ENCODE measurements at places on chromosomes 12 and 14.

DNA sequence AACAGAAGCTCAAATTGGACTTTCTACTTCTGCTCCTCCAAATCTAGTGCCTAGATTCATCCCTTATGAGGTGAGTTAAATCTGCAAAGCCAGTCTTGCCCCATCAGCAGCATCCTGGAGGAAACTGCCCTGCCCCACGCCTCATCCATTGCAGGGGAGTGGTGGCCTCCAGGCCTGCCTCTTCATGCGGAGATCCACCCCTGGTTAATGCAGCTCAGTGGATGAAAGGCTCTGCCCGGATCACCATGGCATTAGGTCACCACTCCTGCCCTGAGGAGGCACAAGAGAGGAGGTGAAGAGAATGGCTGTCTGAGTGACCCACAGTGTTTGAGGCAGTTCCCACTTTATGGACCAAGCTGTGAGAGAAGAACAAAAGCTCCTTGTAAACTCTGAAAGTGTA lies 218.1 kb downstream of the C12orf75 start:
- no peak for DNase-seq

DNA sequence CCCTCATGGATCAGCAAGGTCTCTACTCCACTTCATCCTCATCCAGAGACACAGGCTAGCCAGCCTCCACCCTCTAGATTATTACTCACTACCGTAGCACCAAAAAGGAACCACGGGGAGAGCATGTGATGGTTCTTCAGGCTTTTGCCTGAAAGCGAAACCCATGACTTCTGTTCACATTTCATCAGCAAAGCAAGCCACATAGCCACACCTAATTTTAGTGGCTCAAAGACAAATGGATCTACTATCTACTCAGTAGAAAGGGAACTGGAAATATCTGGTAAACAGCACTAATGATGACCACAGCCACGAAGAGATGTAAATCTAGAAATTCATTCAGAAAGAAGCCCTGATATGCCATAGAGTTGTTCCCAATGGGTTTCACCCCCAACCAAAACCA lies 51.4 kb downstream of the VCPKMT start:
- peak; percentile 78 for DNase-seq

DNA sequence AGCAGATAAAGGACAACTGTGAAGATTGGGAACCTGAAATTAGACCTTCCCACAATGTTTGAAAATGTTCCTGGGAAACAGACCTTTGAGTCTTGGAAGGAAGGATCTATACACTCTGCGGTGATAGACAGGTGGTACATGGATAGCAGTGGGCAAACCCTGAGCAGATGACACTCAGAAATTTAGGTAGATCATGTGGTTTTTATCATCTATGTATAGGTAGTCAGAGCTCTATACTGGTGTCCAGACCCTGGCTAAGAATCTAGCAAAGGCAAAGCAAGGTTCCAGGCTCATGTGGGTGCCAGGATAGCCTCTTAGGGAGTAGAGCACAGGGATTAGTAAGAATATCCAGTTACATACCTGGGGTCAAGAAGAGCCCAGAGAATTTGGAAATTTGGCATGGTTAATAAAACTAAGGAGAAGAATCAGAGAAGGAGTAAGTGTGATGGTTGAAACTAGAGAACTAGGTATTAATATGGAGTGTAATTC lies 331.2 kb upstream of the FBXO33 start:
- no peak for DNase-seq

- DNase-seq = no peak
Measured at GRCh38 chr12:24062642-24063245, 113.3 kb upstream of the SOX5 start.

GRCh38 chr12:6551496-6552139 lies 4.2 kb downstream of the IFFO1 start:
- DNase-seq = no peak

DNA sequence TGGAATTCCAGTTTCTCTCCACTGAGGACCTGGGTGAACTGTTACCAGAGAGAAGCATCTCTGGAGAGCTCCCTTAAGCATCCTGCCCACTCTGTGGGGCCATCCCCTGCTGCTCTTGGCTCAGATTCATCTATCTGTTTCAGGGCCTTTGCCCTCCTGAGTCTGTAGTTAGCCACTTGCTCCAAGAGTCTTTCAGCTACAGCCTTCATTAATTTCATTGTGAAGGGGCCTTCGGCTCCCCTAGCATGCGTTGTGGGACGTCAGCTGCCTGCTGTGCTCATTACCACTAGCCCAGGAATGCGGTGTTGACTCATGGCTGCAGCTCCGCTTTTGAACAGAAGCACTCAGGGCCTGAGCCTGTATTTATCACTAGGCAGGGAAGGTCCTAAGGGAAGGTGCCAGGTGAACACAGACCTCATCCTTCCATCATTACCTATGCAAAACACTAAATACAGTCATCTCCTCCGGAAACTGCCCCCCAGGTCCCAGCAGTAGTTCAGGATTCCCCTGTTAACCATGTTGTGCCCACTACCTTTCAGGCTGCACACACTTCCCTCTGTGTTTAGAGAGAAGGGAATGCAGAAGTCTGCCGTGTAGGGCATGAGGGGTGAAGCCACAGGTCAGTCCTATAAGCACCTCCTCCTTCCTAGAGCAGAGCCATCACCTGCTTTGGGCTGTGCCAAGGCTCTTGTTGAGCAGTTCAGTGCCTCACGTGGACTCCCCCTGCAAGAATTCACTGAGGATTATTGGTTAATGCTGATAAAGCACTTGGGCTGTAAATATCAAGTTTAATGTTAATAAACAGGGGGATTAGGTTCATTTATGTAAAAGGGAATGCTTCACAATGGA lies 191.4 kb downstream of the CACNA1C start:
- DNase-seq = no peak

- no peak for DNase-seq
Measured at GRCh38 chr12:113186666-113187325, 1.3 kb downstream of the RITA1 start.

DNA sequence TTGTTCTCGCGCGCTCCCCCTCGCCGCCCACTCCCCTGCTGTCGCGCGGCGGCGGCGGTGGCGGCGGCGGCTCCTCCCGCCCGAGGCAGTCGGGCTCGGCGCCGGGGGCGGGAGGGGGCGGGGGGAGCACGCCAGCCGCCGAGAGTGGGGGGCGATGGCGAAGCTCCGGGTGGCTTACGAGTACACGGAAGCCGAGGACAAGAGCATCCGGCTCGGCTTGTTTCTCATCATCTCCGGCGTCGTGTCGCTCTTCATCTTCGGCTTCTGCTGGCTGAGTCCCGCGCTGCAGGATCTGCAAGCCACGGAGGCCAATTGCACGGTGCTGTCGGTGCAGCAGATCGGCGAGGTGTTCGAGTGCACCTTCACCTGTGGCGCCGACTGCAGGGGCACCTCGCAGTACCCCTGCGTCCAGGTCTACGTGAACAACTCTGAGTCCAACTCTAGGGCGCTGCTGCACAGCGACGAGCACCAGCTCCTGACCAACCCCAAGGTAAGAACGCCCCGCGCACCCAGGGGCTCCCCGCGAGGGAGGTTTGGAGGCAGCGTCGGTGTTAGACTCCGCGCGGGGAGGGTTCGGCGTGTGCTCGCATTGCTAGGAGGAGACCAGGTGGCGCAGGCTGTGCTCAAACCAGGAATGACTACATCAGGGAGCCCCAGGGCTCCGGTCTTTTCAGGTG lies 629 bp downstream of the KCNMB4 start:
- peak; percentile 74 for DNase-seq

DNA sequence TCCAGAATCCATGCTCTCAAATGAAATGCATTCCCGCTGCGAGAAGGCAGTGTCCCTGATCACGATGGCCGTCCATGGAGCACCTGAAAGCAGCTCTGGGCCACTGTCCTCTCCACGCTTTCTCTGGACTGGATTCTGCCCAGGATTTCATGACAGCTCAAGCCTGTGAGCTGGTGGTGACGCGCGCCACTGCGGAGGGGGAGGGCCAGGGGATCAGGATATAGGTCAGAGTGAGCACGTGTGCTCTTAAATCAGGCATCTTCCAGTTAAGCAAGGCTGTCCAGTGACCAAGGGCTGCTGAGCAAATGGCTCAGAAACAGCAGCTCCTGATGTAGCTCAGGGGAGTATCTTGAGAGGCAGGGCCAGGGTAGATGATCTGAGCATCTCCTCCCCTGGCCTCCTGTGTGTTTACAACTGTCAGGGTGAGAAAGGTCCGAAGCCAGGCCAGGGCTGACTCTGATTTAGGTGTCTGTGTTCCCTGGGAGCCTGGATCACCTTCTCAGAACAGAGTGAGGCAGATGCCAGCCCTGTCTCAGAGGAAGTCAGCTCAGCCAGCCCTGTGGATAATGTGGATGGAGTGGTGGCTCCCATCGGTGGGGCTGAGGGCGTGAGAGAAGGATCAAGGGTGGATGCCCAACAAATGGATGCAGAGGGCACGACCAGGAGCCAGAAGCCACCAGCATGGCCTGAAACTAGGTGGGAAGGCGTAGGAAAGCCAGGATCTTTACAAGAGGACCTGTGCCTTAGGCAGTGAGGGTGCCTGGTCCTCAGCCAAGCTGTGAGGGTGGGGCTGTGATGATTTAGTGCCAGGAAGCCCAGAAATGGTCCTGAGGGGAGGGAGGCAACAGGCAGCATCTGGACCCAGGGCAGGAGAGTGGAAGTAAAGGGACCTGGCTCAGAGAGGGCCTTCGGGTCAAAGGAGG lies 55.3 kb downstream of the ELK3 start:
- no peak for DNase-seq

- no peak for DNase-seq
Measured at GRCh38 chr12:69466867-69467266, 3.3 kb upstream of the FRS2 start.

DNA sequence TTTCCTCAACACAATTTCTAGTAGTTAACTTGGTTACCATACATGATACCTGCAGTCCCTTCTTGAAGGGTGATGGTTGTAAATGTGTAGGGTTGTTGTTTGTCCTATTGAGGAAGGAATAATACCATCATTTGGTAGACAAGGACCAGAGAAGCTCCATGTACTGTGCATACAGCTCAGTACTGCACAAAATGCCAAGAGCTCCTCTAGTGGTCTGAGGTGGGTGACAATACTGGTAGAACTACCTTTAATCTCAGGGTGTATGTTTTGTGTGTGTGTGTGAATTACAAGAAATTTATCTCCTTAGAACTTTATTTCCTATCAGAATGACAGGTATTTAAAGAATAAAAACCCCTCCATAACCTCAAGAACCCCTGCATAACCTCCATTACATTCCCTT lies 575.3 kb downstream of the TMTC2 start:
- no peak for DNase-seq

DNA sequence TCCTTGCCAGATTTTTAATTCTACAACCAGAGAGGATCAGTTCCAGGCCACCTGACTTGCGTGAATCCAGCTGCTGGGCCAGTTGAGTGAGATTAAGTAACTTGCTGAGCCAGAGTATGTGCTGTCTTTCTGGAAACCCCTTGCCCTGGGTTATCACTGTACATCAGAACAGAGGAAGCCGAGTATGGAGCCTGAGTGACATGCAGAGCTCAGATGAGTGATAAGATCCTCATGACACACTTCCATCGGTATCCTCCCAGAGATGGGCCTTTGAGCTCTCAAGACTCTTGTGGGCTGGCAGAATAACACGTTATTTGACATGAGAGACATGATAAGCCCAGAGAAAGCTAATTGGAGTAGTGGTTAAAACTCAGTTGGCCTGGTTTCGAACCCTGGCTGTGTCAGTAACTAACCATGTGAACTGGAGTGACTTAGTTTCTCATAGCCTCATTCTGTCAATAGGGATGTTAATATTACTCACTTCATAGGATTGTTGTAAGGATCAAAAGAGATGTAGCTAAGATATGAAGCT lies 388.1 kb downstream of the ZFP36L1 start:
- no peak for DNase-seq

- no peak for DNase-seq
Measured at GRCh38 chr14:23482823-23483148, 13.3 kb downstream of the NGDN start.
